ENCODE measurements at places on chromosomes 2 and 18.

DNA sequence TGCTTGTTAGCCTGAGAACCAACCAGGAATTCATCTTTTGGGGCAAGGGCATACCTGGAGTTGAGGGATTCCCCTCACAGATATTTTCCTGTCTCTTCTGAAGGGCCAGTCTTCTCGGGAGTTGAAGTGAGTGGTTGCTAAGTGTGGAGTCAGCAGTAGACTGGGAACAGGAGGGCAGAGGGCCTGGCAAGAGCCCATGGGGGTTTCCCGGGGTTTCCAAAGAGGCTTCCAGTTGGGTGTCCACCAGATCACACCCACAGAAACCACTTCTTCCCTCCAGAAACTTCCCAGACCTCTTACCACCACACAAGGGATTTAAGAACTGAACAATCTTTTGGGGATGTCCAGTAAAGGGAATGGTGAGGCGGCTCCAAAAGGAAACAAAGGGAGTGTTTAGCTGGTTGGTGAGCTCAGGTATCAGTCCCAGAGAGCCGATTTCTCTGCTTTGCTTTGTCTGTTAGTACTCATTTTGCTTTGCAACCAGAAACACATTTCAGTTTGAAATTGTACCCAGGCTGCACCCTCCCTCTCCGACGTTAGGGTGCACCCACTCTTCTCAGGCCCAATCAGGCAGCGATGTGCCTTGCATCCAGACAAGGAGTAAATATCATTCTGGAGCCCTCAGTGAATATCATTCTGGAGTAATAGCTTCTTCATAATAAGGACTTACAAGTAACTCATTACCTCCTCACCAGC is 47.5 kb upstream of the SPATS2L start:
- DNase-seq = no peak

DNA sequence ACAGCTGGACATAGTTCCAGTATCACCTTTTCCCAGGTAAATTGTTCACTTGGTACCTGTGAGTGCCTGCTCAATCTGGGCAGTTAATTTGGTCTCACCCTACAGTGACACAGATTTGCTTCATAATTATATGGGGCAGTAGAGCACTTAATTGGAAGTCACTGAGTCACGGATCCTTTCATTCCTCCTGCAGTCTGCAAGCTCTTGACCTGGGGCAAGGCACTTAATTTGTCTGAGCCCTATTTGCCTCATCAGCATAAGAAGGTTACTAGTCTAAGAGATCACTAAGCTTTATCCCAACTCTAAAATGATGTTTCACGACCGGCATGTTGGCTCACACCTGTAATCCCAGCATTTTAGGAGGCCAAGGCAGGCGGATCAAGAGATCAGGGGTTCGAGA is 8.9 kb downstream of the FBXO36 start:
- DNase-seq = no peak

DNA sequence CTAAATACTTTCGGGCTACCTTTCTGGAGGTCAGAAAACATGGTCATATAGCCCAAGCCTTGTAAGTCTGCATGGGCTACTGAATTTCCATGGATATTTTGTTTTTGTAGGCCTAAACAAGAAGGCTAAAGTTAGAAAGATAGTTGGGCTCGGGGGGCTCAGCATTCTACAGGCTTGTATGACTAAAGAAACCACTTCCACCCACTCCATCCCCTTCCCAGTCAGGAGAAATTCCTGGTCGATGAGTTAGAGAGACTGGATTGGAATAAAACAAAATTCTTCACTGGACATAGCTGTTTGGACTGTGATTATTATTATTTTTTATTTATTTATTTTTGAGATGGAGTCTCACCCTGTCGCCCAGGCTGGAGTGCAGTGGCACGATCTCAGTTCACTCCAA is 539.4 kb upstream of the TNP1 start:
- no peak for DNase-seq

- DNase-seq = no peak
These were observed 37.6 kb downstream of the SLC14A1 start for GRCh38 chr18:45761512-45762114.

DNA sequence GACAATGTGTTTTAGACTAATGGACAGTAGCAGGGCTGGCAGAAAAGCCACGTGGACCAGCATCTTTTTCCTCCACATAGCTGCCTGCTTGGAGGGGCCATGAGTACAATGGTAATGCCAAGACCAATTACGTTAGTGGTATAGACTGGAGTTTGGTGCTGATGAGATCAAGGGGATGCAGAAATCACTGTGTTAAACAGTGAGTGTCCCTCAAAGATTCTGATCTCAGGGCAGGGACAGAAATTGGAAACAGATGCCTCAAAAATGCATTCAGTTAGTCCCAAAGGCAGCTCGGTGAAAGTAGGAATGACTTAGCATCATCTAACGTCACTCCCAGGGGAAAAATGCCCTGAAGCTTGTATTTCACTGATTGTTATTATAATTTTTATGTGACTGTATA is 72.4 kb downstream of the SLC16A14 start:
- no peak for DNase-seq

DNA sequence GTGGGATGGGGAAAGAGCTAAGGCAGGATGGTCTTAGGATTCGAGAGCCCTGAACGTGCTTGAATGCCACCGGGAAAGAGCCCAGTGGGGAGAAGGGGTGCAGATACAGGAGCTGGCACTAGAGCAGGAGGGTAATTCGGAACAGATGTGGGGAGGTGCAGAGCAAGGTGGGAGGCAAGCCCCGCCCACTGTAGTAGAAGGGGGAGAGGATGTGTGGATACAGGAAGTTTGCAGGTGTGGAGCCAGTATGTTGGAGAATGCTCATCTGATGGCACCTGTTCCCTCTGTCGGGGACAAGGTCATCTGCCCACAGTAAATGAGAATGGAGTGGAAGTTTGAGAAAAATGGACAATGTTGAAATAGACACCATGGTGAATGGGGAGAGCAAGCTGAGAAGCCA is 28.8 kb downstream of the CHST10 start:
- DNase-seq = no peak

DNA sequence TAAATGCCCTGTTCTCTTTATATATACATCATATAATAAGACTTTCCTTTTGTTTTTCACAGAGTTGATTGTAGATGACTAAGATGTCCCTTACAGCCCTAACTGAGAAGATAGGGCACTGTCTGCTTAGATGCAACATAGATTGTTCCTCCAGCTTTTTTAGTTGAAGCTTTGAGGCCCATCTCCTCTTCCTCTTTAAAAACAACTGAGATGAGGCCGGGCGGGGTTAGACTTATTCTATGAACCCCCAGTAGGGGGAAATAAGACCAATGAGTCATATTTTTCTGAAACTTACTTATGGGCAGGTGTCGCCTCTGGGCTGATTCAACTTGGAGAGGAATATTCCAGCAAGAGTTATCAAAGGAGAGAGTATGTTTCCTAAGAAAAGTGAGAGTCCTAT is 84.6 kb downstream of the FBXO15 start:
- no peak for DNase-seq

- no peak for DNase-seq
These were observed 6.4 kb upstream of the XDH start for GRCh38 chr2:31420936-31421335.

DNA sequence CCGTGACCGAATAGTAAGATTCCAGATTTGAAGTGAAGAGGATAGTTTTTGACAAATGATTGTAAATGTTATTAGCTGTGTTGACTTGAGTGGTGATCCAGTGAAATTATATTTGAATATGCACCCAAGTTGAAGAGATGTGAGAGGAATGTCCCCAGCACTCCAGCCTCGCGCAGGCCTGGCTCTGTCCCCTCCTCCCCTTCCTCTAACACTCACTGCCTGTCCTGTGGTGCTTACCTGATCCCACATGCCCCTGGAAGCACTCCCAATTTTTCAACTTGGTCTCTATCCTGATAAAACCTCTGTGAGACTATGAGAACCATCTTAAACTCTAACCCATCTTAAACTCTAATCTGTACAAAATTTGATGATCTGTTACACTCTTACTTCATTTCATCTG is 154.7 kb upstream of the LRP1B start:
- DNase-seq = no peak

- DNase-seq = no peak
These were observed 75.8 kb downstream of the DGKD start for GRCh38 chr2:233430081-233430480.

DNA sequence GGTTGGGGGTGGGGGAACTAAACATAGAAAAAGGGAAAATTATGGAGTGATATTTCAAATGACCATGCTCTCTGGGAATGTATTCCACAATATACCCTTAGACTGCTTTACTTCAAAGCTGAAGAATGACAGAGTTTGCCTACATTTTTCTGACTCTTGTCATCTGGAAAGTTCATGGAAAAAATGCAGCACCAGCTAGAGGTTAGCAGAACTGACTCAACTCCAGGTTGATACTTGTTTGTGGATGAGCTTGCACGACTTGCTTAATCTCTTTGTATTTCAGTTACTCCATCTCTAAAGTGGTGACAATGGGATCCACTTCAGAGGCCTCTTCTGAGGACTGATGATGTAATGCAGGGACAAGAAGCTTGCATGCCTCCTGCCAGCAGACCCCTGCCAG is 824.0 kb upstream of the ID2 start:
- no peak for DNase-seq

DNA sequence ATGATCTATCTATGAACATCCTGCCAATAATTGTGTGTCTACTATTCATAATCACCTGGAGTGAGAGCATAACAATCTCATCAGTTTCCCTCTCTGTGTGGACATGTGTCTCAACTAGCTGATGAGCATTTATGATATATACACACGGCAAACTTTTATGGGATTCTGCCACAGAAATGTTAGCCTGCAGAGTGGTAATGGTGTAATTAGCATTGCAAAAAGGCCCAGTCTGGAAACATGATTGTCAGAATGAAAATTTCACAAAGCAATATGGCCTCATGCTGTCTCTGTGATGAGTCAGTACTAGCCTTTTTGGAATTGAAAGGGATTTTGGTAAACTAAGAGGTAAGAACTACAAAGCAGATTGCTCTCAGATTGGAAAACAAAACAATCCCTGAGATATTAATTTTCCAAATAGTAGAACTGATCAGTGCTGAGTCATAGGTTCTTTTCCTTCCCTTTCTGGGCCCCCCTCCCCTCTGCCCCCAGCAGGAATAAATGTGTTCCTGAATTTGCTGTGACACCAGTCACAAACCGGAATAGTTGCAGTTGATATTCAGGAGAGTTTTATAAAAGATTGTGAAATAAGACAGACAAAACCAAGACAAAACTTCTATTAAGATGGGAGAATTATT is 189.2 kb downstream of the OSR1 start:
- DNase-seq = no peak

DNA sequence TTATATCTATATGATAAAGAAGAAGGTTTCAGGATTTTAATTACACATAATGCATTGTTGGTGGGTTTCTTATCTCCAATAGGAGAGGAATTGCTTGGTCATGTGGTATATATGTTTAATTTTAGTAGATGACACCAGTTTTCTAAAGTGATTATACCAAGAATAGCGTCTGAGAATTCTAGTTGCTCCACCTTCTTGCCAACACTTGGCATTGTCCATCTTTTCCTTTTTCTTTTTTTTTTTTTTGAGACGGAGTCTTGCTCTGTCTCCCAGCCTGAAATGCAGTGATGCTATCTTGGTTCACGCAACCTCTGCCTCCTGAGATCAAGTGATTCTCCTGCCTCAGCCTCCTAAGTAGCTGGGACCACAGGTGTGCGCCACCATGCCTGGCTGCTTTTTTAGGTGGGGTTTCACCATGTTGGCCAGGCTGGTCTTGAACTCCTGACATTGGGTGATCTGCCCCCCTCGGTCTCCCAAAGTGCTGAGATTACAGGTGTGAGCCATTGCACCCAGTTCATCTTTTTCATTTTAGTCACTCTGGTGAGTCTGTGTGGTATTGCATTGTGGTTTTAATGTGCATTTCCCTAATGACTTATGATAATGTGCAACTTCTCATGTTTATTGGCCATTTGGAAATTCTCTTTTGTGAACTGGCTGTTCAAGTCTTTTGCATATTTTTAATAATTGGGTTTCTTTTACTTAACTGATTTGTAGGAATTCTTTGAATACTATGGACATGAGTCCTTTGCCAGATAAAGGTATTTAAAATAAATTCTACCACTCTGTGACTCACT is 37.3 kb upstream of the ZNF512 start:
- no peak for DNase-seq

DNA sequence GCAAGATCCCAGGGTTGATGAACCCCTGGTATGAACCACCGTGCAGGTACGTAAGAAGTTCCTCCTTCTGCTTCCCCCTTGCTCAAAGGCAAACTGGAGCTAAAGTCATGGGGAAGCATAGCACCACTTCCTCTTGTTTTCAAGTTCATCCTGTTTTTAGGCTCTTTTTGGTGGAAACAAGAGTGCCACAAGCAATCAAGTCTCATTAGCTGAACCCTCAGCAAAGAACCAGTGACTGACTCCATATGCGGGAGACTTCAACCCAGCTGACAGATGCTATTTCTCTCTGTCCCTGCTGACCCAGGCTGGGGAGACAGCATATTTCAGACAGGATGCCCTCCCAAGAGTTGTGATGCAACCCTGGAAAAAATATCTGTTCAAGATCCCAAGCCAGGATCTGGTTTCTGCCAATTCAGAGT is 47.7 kb downstream of the BCL2 start:
- no peak for DNase-seq

DNA sequence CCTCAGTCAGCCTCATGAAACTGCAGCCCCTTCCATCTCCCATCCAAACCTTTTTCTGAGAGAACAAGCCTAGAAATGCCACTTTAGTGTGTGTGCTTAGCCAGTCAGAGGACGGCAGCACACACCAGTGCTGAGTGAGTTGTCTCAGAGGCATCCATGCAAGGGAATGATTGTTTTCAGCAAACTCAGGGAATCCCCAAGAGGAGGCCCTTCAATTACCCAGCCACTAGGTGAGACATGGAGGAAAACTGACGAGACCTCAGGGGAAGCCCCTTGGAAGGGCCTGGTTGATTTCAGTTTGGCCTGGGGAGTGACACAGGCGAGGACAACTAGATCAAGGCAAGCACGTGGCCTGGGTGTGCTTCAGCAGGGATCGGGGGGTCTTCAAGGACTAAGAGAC is 49.7 kb downstream of the APOB start:
- no peak for DNase-seq

DNA sequence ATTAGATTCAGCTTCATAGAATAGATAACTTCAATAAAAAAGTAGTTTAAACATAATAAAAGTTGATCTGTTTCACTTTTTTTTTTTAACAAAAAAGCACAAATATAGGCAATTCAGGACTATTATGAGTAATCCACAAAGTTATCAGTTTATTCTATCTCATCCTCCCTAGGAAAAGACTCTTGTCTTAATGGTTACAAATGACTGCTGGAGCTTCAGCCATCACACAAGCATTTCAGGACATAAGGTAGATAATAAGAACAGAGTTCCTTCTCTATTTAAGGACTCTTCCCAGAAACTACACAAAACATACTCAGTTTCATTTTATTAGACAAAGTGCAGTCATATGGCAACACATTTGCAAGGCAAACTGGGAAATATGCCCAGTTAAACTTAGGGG is 357.6 kb upstream of the SETBP1 start:
- no peak for DNase-seq

Measured in activated T-helper 9 cell treated with anti-CD3 and anti-CD28 coated beads, Interleukin-2, amount 50 U/mL, for 16 hours (primary cell).